ENCODE measurements at places on chromosomes 3 and 15. TPM values are rescaled to one million over a fixed set of nuclear protein-coding genes. Genes with fewer than 3 reads are reported as not detected.

DNA sequence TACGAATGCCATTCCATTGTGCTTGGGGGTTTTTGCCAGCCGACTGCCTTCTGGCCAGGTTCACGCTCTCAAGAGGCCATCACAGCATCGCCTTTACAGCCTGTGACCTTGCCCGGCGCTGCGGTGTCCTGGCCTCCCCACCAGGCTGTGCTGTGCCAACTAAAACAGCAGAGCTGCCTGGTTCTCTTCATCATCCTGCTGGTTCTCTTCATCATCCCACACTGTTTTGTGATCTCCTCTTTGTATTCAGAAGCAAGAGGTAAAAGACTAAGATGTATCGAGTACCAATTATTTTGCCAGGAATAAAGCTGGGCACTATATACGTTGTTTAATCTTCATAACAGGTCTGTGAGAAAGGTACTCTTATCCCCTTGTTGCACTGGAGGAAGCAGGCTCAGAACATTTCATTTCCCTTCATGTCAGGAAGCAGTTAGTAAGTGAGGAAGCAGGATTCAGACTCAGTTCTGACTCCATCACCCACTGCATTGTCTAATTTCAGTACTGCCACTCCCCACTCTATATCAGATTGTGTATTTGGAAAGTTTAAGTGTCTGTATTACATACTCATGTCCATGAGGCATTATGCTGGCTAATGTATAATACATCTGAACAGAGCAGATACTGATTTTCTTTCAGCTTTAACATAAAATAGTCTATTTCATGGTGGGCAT, 92.7 kb downstream of the LRRC28 start:
- H3K4me1 ChIP-seq = no peaks in the 10 kb centered on the region
- H3K4me3 ChIP-seq = no peak overlapping the region
- H3K36me3 ChIP-seq = no peaks in the 10 kb centered on the region
- H3K27ac ChIP-seq = no peak overlapping the region

Gene CCR8
- total RNA-seq = 5.3 TPM

DNA sequence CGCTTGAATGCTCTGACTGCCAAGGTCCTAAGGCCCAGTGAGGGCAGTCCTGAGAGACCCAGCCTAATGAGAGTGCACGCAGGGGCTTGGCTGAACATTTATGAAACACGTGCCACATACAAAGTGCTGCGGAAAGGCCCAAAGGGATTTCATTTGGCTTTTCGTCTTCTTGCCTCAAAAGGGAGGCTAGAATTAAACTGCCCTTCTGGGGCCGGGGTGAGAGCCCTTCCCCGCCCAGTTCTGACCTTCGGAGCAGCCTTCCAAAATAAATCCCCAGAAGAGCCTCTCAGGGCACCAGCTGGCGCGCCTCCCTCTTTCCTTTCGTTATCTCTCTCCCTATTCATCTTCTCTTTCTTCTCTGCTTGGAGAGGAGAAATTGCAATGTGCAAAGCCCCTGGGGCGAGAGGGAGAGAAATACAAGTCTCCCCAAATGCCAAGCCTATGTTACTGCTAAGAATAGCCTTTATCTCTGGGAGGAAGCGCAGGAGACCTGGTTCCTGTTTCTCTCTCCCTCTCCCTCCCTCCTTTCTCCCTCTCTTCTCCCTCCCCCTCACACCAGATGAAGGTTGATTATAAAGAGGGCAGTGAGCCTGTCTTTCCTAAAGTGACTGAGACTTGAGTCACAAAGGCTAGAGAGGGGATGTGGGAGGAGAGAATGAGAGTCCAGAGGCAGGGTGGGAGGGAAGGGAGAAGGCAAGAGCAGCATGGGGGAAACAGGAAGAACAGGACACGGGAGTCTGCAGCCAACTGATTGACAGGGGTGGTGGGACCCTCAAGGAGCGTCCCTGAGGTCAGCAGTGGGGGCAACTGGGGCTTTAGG, 36.7 kb upstream of the NDUFB4 start:
- H3K27me3 ChIP-seq = peaks cover 10% of the 10 kb centered on the region
- H3K36me3 ChIP-seq = no peaks in the 10 kb centered on the region
- H3K4me3 ChIP-seq = peak overlapping the region; percentile 35
- peaks cover 8% of the 10 kb centered on the region for H3K4me1 ChIP-seq

- no peak overlapping the region for H3K4me3 ChIP-seq
- DNase-seq = no peak
- H3K36me3 ChIP-seq = no peaks in the 10 kb centered on the region
- H3K27me3 ChIP-seq = no peaks in the 10 kb centered on the region
Measured at GRCh38 chr3:46609212-46609721, 3.1 kb upstream of the FAM240A start.

GRCh38 chr3:45109771-45110508, 36.2 kb downstream of the CDCP1 start:
- H3K4me3 ChIP-seq = peak overlapping the region; percentile 37
- H3K4me1 ChIP-seq = peaks cover 55% of the 10 kb centered on the region
- H3K36me3 ChIP-seq = no peaks in the 10 kb centered on the region
- H3K27me3 ChIP-seq = no peaks in the 10 kb centered on the region
- DNase-seq = peak; percentile 27

GRCh38 chr3:123725652-123726400, 141.0 kb upstream of the HACD2 start:
- no peaks in the 10 kb centered on the region for H3K27me3 ChIP-seq
- H3K27ac ChIP-seq = no peak overlapping the region
- H3K4me1 ChIP-seq = no peaks in the 10 kb centered on the region
- H3K36me3 ChIP-seq = no peaks in the 10 kb centered on the region
- no peak overlapping the region for H3K4me3 ChIP-seq

DNA sequence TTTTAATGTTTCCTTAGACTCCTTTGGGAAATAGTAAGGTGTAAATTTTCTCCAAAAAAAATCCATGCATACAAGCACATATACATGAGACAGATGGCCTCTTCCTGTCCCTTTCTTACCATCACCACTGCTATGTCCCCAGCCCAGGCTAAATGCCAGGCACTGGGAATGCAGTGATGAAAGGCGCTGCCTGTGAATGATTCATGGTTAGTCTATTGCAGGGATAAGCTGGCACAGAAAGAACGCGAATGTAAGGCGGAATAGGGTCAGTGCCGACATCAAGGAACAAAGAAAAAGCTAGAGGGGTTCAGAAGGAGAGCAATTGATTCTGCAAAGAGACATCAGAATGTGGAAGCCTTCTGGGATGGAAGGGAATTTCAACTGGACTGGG, 36.2 kb upstream of the CFAP161 start:
- no peaks in the 10 kb centered on the region for H3K36me3 ChIP-seq
- H3K27ac ChIP-seq = no peak overlapping the region
- H3K27me3 ChIP-seq = no peaks in the 10 kb centered on the region
- no peak overlapping the region for H3K4me3 ChIP-seq
- H3K4me1 ChIP-seq = peaks cover 9% of the 10 kb centered on the region
- DNase-seq = no peak

Gene GPR176
- total RNA-seq = 0.20 TPM

Measured in CD8-positive, alpha-beta memory T cell (primary cell).